Psoas muscle (tissue), 8 donors: ENCODE measurements at places on chromosomes 7 and 10. TPM values are rescaled to one million over a fixed set of nuclear protein-coding genes. Genes with fewer than 3 reads are reported as not detected.

DNA sequence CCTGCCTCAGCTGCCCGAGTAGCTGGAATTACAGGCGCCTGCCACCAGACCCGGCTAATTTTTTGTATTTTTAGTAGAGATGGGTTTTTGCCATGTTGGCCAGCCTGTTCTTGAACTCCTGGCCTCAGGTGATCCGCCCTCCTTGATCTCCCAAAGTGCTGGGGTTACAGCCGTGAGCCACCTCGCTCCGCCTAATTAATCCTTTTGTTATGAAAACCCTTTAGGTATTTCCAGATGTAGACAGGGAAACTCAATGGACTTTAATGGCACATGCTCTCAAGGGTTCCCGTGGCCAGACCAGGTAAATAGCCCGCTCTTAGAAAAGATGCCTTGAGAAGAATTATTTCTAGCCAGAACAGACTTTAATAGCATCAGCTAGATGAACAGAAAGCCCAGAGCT lies 19.7 kb upstream of the EXOC4 start:
- no peaks in the 10 kb centered on the region for H3K27me3 ChIP-seq
- H3K4me1 ChIP-seq = no peaks in the 10 kb centered on the region
- no peak for DNase-seq
- H3K27ac ChIP-seq = no peak overlapping the region
- no peak overlapping the region for H3K4me3 ChIP-seq

DNA sequence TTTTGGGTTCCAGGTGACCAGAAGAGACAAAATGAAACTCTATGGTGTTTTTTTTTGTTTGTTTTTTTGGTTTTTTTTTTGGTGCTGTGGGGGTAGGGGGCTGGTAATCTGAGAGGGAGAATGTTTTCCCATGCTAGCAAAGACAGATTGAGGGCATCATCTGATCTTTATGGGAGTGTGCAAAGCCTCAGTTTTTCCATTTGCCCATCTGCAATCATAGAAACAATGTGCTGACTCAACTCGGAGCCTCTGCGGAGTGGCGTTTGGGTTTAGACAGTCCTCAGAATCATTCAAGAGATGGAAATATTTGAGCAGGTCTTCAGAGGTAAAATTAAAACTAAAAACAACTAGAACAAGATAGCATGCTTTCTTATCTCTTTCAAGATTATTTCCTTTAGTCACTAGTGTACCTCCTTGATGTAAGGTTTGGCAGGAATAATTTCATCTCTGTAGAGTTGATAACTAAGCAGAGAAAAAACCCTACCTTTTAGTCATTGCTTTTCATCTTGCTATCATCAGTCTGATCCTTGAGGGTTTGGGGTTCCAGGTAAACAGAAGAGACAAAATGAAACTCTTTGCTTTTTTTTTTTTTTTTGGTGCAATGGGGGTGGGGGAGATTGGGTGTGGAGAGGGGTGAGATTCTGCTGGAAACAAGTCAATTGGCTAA lies 18.0 kb downstream of the CNNM2 start:
- no peaks in the 10 kb centered on the region for H3K4me1 ChIP-seq
- H3K36me3 ChIP-seq = no peaks in the 10 kb centered on the region
- no peak overlapping the region for H3K4me3 ChIP-seq
- H3K27me3 ChIP-seq = no peaks in the 10 kb centered on the region
- no peak overlapping the region for H3K27ac ChIP-seq

Gene PGAM2
- total RNA-seq = 449 TPM

Gene AKR1C1
- total RNA-seq = 66.6 TPM

DNA sequence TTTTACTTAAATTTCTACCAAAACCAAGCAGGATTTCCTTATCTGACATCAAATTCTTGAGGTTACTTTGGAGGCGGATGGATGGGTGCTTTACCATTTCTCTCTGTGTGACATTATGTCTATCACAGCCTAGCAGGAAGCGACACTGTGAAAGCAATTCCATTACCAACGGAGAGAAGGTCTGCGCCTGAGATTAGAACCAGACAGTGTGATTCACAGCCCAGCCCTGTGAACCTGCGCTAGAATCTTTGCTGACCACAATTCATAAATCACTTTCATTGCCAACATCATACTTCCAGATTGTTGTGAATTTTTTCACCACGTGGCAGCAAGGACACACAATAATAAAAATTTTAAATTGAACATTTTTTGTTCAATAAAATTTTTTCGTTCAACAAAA lies 126.5 kb downstream of the CUBN start:
- peak overlapping the region; percentile 50 for H3K27ac ChIP-seq
- H3K36me3 ChIP-seq = no peaks in the 10 kb centered on the region
- peaks cover 3% of the 10 kb centered on the region for H3K4me1 ChIP-seq
- DNase-seq = no peak
- H3K27me3 ChIP-seq = no peaks in the 10 kb centered on the region
- no peak overlapping the region for H3K4me3 ChIP-seq

Gene GRM3
- not detected for total RNA-seq

Gene AKR1C4
- not detected for total RNA-seq

DNA sequence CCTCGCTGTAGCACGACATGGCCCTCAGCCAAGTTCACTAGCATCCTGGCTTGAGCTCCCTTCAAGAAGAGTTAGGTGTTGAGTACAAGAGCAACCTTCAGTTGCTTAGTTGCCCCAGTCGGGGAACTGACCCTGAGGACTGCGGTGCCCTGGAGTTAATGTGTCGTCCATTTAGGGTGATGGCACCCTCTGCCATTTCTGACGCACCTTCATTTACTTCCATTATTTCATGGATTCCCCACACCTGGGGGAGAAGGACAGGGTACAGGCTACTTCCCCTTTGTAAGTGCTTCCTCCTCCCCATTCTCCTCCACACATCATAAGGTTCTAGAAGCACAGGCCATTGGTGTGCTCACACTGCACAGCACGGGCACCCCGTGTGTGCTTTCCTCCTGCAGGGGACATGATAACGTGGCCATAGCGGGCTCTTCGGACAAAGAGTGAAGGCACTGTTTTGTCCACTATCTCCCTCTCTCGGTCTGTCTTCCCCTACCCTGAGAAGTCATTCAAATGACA lies 1.8 kb downstream of the ALOX5 start:
- no peak for DNase-seq
- peaks cover 66% of the 10 kb centered on the region for H3K27me3 ChIP-seq
- no peak overlapping the region for H3K27ac ChIP-seq
- no peak overlapping the region for H3K4me3 ChIP-seq
- peaks cover 8% of the 10 kb centered on the region for H3K4me1 ChIP-seq

GRCh38 chr7:17150018-17150417 lies 148.4 kb upstream of the AHR start:
- H3K27ac ChIP-seq = no peak overlapping the region
- H3K27me3 ChIP-seq = no peaks in the 10 kb centered on the region
- H3K4me3 ChIP-seq = no peak overlapping the region
- DNase-seq = no peak
- no peaks in the 10 kb centered on the region for H3K36me3 ChIP-seq

- H3K27me3 ChIP-seq = no peaks in the 10 kb centered on the region
- no peaks in the 10 kb centered on the region for H3K4me1 ChIP-seq
- H3K36me3 ChIP-seq = no peaks in the 10 kb centered on the region
- no peak overlapping the region for H3K27ac ChIP-seq
These were observed 39.7 kb downstream of the CDC14C start for GRCh38 chr7:48964074-48964473.

GRCh38 chr7:37191797-37192196 lies 256.9 kb downstream of the ELMO1 start:
- H3K27me3 ChIP-seq = no peaks in the 10 kb centered on the region
- H3K4me1 ChIP-seq = no peaks in the 10 kb centered on the region
- no peak overlapping the region for H3K4me3 ChIP-seq
- H3K27ac ChIP-seq = no peak overlapping the region
- H3K36me3 ChIP-seq = no peaks in the 10 kb centered on the region
- no peak for DNase-seq

DNA sequence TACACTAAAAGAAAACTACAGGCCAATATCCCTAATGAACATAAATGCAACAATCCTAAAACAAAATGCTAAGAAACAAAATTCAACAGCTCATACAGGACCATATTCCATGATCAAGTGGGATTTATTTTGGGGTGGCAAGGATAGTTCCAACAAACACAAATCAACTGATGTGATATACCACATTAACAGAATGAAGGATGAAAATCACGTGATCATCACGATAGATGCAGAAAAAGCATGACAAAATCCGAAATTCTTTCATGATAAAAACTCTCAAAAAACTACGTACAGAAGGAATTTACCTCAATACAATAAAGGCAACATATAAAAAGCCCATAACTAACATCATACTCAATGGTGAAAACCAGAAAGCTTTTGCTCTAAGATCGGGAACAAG lies 124.0 kb downstream of the RELN start:
- no peaks in the 10 kb centered on the region for H3K4me1 ChIP-seq
- DNase-seq = no peak
- no peak overlapping the region for H3K27ac ChIP-seq
- H3K27me3 ChIP-seq = no peaks in the 10 kb centered on the region
- no peak overlapping the region for H3K4me3 ChIP-seq

Gene FZD1
- 2.3 TPM for total RNA-seq

Gene AGBL3
- 3.5 TPM for total RNA-seq

DNA sequence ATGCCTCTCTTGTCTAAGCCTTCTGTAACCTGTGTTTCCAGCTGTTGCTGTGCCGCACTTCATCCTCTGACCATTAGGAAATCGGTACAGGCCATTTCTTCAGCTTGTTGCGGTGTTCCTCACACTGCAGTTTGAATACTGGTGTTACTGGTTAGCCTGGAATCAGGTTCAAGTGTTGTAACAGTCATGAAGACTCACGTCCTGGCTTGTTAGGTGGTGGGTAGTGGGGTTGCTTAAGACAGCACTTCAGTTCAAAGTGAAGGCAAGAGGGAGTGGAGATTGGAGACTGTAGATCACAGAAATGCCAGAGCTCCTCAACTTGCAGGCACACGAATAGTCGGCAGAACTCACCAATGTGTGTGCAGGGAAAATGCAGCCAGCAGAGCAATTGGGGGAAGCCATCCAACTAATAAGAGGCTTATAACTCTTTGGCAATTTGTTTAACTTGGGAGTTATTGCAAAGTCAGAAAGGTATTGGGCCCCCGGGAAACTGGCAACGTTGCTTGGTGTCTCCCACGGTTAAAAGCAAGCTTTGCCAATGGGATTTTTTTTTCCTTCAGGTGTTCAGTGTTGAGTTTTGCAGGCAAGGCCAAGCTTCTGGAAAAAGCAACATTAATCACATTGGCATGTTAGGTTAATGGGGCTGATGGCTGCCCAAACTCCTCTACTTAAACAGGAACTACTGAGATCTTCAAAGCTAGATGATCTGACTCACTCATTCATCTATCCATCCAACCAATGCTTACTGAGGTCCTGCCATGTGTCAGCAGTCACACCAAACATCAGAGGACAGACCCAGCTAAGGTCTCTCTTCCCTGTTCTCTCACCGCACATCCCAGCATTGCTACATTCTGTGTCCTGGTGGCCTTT lies 380.9 kb downstream of the GATA3 start:
- H3K27ac ChIP-seq = no peak overlapping the region
- H3K4me3 ChIP-seq = no peak overlapping the region
- no peak for DNase-seq
- no peaks in the 10 kb centered on the region for H3K4me1 ChIP-seq
- no peaks in the 10 kb centered on the region for H3K36me3 ChIP-seq
- no peaks in the 10 kb centered on the region for H3K27me3 ChIP-seq

Gene SPDYE2B
- not detected for total RNA-seq

Gene ACTL6B
- total RNA-seq = not detected

- H3K4me1 ChIP-seq = no peaks in the 10 kb centered on the region
- H3K27ac ChIP-seq = no peak overlapping the region
- no peaks in the 10 kb centered on the region for H3K27me3 ChIP-seq
These were observed 25.0 kb upstream of the C1GALT1 start for GRCh38 chr7:7157177-7157886.

GRCh38 chr7:129010075-129010474 lies 44.8 kb downstream of the TNPO3 start:
- DNase-seq = no peak
- H3K27ac ChIP-seq = no peak overlapping the region
- H3K36me3 ChIP-seq = peaks cover 56% of the 10 kb centered on the region
- H3K4me3 ChIP-seq = no peak overlapping the region
- H3K4me1 ChIP-seq = peaks cover 6% of the 10 kb centered on the region
- no peaks in the 10 kb centered on the region for H3K27me3 ChIP-seq

Gene GDF10
- 0.19 TPM for total RNA-seq

DNA sequence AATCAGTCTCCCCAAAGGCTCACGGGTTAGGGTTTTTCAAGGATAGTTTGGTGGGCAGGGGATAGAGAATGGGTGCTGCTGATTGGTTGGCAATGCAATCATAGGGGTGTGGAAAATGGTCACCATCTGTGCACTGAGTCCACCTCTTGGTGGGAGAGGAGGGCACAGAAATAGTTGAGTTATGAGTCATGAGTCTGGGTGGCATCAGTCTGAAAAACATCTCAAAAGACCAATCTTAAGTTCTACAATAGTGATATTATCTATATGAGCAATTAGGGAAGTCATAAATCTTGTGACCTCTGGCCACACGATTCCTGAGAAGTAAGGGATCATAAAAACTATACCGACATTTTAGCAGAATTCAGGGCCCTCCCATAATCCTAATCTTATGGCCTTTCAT lies 62.7 kb downstream of the LGI1 start:
- H3K4me1 ChIP-seq = no peaks in the 10 kb centered on the region
- no peaks in the 10 kb centered on the region for H3K36me3 ChIP-seq
- no peak overlapping the region for H3K4me3 ChIP-seq

GRCh38 chr10:25492680-25493079 lies 317.9 kb downstream of the GPR158 start:
- no peaks in the 10 kb centered on the region for H3K4me1 ChIP-seq
- no peaks in the 10 kb centered on the region for H3K27me3 ChIP-seq
- no peak overlapping the region for H3K27ac ChIP-seq
- DNase-seq = no peak
- no peak overlapping the region for H3K4me3 ChIP-seq

DNA sequence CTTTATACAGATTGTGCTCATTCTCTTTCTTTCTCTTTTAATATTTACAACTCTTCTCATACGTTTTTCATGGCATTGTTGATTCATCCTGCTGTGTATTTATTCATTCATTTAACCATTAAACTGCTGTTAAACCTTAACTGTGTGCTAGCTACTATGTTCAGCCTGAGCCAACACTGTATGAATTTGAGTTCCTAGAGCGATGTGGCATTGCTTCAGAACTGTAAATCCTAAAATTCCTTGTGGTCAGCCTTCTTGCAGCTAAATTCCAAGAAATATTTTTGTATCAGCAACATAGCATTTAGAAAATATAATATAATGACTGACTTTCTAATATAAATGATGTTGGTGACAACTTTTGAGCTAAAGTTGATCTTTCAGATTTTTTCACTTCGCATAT lies 184.7 kb upstream of the FZD1 start:
- no peak for DNase-seq
- H3K36me3 ChIP-seq = no peaks in the 10 kb centered on the region
- no peaks in the 10 kb centered on the region for H3K27me3 ChIP-seq

GRCh38 chr10:123761666-123762230 lies 95.6 kb downstream of the GPR26 start:
- no peak overlapping the region for H3K27ac ChIP-seq
- no peaks in the 10 kb centered on the region for H3K36me3 ChIP-seq
- H3K27me3 ChIP-seq = peaks cover 23% of the 10 kb centered on the region
- no peaks in the 10 kb centered on the region for H3K4me1 ChIP-seq
- no peak overlapping the region for H3K4me3 ChIP-seq

DNA sequence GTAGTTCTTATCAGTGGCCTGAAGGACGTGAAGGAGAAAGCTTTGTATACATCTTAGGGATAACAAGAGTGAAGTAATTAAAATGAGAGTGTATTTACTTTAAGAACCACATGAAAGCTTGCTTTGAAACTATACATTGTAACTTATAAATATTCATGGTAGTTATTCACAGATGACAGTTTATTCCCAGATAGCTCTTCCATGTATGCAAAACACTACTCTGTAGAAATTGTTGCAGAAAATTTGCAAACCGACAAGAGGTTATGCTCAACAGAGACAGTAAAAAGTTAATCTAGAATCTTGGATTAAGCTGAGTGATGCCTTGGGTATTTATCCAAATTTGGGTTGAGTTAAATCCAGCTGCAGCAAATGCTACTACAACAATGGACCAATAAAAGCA lies 301.5 kb downstream of the PRKG1 start:
- DNase-seq = no peak
- H3K4me3 ChIP-seq = no peak overlapping the region
- H3K36me3 ChIP-seq = no peaks in the 10 kb centered on the region
- H3K4me1 ChIP-seq = peaks cover 43% of the 10 kb centered on the region
- no peak overlapping the region for H3K27ac ChIP-seq
